MCF 10A (cell line): ENCODE measurements at places on chromosomes 7 and 10. TPM values are rescaled to one million over a fixed set of nuclear protein-coding genes. Genes with fewer than 3 reads are reported as not detected.
A peak's percentile ranks its signal among the peaks of the same experiment; 100 is the strongest.

DNA sequence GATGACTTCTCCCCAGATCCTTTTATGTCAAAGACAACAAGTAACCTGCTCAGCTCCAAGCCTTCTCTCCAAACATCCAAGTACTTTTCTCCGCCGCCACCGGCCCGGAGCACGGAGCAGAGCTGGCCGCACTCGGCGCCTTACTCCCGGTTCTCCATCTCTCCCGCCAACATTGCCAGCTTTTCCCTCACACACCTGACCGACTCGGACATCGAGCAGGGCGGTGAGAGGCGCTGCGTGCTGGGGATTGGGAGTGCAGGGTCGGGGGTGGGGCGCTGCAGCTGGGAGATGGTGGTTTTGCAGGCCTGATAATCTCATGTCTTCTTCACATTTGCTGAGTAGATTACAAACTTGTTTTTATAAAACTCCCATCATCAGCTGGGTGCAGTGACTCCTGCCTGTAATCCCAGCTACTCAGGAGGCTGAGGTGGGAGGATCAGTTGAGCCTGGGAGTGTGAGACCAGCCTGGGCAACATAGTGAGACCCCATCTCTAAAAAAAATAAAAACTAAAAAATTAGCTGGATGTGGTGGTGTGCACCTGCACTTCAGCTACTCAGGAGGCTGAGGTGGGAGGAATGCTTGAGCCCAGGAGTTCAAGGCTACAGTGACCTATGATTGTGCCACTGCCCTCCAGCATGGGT is 7.2 kb upstream of the BHLHA15 start:
- DNase-seq, result no peak

- DNase-seq, result no peak
Observed at GRCh38 chr7:94594882-94595281, 61.1 kb downstream of the SGCE start.

- peak; percentile 36 for DNase-seq
Observed at GRCh38 chr7:150323682-150324372, 482 bp upstream of the ACTR3C start.

DNA sequence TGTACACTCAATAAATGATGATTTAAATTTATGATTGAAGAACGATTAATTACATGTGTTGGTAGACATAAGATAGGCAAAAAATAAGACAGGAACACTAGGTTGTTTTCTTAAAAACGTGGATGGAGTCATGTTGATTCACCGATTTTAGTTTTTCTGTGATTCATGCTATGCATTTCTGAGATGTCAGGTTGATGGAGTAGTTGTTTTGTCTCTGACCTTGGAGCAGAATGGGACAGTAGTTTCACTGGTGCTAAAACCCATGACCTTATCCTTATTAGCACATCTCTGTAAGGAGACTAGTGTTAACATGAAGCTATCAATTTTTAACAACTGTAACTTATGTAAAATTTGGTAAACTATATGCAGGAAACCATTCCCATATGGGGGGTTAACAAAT is 611.6 kb upstream of the FZD8 start:
- peak; percentile 3 for DNase-seq

- DNase-seq, result no peak
Observed at GRCh38 chr7:124376111-124376510, 343.2 kb upstream of the TMEM229A start.

- no peak for DNase-seq
Observed at GRCh38 chr10:49521062-49521461, 17.9 kb downstream of the ERCC6 start.

- DNase-seq, result no peak
Observed at GRCh38 chr7:155490697-155491628, 33.0 kb downstream of the EN2 start.

- DNase-seq, result no peak
Observed at GRCh38 chr10:112801004-112801403, 149.0 kb upstream of the TCF7L2 start.

GRCh38 chr7:113824117-113824823 is 94.5 kb downstream of the PPP1R3A start:
- DNase-seq, result peak; percentile 7

Gene RASA4B
- 0.70 and 0.81 TPM in 2 replicates for total RNA-seq

Gene PSTK
- 6.5 and 8.3 TPM in 2 replicates for total RNA-seq

Gene PLPP4
- 0.86 and 1.3 TPM in 2 replicates for total RNA-seq

Gene RFC2
- total RNA-seq, result 16.3 and 35.0 TPM in 2 replicates

Gene SFRP5
- total RNA-seq, result not detected in 2 replicates
